Activated CD8-positive, alpha-beta memory T cell treated with anti-CD3 and anti-CD28 coated beads, Interleukin-2, amount 10 ng/mL, durations not matched to agents 7 days and 5 days (primary cell): ENCODE measurements at places on chromosomes 12 and 14.

DNA sequence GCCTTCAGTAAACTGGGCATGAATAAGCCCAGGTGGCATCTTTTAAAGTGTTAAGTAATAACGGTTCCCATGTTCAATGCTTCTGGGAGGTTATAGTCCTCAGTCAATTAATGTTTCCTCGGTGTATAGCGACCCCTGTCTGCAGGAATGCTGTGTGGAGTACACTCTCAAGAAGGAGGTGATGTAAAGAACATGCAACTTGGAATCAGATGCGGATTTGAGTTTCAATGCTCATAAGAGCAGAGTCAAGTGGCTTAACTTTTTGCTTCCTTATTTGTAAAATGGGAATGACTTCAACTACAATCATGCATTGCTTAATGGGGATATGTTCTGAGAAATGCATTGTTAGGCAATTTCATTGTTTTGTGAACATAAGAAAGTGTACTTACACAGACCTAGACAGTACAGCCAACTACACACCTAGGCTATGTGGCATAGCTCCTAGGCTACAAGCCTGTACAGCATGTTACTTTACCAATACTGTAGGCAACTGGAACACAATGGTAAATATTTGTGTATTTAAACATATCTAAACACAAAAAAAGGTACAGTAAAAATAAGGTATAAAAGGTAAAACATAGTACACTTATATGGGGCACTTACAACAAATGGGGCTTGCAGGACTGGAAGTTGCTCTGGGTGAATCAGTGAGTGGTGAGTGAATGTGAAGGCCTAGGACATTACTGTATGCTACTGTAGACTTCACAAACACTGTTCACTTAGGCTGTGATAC, 6.7 kb upstream of the MRPS35 start:
- DNase-seq = peak; percentile 83

DNA sequence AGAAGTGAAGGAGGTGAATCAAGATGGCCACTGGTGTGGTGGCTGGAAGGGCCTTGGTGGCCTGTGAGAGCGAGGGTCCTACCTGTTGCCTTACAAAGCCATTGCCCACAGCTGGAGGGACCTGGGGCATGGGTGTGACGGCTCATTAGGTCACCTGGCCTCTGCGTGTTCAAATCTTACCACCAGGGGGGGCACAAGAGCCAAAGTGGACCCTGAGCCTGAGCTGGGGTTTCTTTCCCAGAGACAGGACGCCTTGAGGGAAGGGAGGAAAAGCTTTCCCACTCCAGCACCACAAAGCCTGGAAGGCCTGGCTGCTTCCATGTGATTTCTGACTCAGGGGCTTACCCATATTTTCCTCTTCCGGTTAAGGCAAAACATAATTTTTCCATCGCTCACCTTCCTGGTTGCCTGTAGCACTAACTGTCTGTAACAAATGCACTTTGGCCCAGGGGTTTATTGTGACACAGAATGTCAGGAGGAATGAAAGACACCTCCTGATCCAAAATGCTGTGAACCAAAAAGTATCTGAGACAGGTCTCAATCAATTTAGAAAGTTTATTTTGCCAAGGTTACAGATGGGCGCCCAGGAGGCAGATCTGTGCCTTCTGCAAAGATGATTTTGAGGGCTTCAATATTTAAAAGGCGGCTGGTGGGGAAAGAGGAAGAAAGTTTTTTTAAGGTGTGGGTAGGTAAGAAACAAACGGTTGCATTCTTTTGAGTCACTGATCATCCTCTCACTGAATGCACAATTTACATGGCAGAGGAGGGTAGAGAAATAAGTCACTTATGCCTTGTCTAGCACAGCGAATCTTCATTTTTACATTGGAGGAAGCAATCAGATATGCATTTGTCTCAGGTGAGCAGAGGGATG, 4.3 kb upstream of the CD9 start:
- peak; percentile 81 for DNase-seq

DNA sequence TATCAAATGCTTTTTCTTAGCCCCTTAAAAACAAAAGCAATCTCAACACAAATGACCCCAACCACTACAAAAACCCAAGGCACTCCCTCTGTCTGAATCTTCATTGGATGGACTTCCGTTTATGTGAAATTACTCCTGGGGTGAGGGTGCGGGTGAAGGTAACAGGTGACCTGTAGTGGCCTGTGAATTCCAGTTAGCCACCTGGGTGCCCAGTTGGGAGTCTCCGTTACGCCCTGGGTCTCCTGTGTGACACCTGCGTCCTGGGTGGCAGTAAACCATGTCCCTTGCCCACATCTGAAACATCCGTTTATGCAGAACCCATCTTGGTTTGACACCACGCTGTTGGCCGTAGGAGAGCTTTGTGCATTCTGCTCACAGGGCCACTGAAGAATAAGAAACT, 62.6 kb downstream of the CCDC92 start:
- DNase-seq = no peak

- no peak for DNase-seq
Measured at GRCh38 chr12:57545809-57546437, 1.1 kb downstream of the DCTN2 start.

- DNase-seq = peak; percentile 61
Measured at GRCh38 chr14:21268617-21269251, 508 bp downstream of the HNRNPC start.
